Activated T-helper 2 cell treated with anti-CD3 and anti-CD28 coated beads, Interferon-gamma antibody, Interleukin-2, Interleukin-4, amounts not matched to agents 10 μg/mL and 5 μg/mL and 100 μg/mL, durations not matched to agents 14 hours and 24 hours and 36 hours (primary cell): ENCODE measurements at places on chromosomes 5 and 9.

- DNase-seq, result no peak
These were observed 245.8 kb downstream of the SPATA31D1 start for GRCh38 chr9:82234160-82234943.

- no peak for DNase-seq
These were observed 5.0 kb downstream of the PBX3 start for GRCh38 chr9:125752070-125752628.

DNA sequence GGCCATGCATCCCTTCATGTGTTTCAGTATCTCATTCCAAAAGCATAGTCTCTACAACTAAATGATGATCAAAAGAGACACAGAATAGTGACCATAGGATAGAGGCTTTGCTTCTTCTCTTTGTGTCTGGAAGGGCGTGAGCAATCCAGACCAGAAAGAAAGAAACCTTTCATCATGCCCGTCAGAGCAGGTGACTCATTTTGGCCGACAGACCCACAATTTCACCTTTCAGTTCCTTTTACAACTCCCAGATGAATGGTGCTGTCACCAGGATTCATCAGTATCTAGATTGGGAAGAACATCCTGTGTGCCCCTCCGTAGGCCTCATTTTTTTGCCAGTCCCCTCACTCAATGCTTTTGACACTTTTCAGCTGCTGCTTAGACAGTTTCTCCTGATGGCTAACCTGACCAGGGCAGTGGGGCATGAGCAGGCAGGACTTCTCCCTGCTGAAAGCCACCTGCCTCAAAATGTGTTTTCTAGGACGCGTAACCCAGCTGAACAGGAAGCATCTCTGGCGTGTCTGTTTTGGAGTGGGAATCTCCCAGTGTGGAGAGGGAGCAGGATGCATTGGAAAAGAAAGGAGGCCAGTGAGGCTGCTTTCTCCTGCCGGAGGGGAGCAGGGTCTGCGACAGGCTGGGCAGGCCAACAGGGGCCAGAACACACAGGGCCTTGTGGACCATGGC lies 21.2 kb downstream of the ABLIM3 start:
- no peak for DNase-seq

DNA sequence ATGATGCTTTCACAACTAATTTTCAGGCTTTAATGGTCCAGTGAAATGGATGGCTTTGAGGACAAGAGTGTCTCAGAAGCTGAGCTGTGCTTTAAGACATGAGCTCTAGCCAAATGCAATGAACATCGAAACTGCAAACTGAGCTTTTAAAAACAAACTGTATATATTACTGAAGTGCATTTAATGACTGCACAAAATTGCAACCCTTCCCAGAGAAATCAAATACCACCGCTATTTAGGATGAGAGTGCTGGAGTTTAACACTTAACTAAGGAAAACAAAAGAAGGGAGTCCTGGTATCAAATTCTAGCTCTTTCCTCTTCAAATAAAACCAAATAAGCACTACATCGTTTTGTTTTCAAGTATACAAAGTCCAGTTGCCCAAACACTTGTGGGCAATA lies 163.9 kb downstream of the SLF1 start:
- no peak for DNase-seq
